ENCODE measurements at places on chromosomes 2 and 18.

GRCh38 chr2:194128810-194129209 is 1528.2 kb upstream of the SLC39A10 start:
- no peak for DNase-seq

GRCh38 chr2:143719406-143719805 is 590.2 kb downstream of the ARHGAP15 start:
- no peak for DNase-seq

GRCh38 chr2:144461308-144461766 is 58.6 kb downstream of the ZEB2 start:
- no peak for DNase-seq

DNA sequence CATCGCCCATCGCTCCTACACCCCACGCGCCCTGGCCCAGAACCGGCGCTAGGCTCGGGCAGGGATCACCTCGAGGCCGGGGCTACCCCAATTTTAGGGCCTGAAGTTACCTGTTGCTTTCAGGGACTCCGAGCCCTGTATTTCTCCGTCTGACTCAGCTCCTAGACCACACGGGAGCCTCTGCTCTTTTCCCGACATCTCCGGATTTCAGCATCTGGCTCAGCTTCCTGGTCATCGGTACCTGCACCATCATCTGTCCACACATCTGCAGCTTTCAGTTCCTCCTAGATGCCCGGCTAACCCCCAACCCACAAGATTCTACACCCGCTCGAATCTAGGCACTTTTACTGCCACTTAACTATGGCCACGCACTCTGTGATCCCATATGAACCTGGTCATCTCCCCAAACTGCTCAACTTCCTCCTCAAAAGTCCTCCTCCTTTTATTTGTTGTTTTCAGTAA is 12.1 kb upstream of the HMSD start:
- no peak for DNase-seq

DNA sequence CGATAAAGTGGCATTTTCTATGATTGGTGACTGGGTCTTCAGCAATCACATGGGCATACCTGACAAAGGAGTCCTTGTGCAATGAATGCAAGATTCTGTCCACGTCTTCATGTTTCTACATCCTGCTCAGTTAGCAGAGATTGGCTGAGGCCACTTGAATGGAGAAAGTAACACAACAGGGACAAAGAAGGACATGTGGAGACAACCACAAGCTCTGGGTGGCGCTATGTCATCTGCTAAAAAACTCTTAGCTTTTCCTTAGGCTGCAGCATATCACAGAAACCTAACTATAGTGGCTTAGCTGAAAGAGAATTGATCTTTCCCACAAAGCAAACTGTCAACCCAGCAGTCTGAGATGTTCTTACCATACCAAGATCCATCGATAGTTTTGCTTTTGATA is 1109.7 kb downstream of the SOCS6 start:
- no peak for DNase-seq

GRCh38 chr2:230924470-230925341 is at the start of gene GPR55:
GPR55 (minus strand) TSS chr2:230925242; CDS start chr2:230910962, 14,280 bp downstream.
- peak; percentile 43 for DNase-seq

DNA sequence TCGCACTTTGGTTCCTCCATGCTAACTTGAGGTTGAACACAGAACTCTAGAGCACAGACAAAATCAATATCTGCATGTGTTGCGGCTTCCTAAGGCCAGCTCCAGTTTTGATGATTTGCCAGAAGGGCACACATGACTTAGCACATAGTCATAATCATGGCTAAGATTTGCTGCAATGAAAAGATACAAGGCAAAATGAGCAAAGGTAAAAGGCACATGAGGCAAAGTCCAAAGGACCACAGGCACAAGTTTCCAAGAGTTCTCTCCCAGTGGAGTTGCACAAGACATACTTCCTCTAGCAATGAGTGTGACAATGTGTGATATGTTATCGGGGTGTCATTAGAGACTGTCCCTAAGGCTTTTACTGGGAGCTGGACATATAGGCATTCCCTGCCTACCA is 24.2 kb upstream of the CXXC1 start:
- no peak for DNase-seq

DNA sequence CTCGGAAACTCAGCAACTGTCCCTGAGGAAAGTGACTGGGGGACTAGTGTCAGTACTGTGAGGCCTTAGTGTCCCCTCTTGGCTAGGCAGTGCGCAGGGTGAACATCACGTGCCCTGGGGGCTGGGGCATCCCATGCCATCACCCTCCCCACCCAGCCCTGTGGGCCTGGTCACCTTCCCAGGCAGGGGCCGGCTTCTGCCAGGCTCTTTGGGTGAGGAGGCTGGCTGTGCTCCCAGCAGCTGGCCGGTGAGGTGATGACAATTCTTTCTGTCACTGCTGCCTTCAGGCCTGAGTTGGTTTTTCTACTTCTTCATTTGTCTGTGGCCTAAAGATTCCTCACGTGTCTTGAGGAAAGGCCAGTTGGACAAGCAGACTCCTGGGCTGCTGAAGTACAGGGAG is 180.8 kb downstream of the KLHL29 start:
- no peak for DNase-seq

DNA sequence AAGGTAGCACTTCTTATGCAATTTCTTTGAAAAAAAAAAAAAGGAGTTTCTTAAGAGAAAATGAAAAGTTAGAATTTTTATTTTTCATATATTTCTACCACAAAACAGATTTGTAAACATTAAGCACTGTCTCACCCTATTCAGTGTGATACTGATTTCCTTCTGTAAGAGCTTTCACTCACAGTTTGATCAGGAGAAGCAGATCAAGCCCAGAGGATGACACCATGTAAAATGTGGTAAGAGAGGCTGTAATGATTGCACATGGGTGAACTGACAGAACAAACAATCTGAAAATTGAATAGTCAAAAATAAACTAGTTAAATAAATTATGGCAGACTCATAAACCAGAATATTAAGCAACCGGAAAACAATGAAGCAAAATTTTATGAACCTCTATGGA is 54.5 kb downstream of the MEMO1 start:
- DNase-seq: no peak

Data from bone marrow (tissue), 2 donors.